ENCODE measurements at places on chromosomes 16 and 17.

DNA sequence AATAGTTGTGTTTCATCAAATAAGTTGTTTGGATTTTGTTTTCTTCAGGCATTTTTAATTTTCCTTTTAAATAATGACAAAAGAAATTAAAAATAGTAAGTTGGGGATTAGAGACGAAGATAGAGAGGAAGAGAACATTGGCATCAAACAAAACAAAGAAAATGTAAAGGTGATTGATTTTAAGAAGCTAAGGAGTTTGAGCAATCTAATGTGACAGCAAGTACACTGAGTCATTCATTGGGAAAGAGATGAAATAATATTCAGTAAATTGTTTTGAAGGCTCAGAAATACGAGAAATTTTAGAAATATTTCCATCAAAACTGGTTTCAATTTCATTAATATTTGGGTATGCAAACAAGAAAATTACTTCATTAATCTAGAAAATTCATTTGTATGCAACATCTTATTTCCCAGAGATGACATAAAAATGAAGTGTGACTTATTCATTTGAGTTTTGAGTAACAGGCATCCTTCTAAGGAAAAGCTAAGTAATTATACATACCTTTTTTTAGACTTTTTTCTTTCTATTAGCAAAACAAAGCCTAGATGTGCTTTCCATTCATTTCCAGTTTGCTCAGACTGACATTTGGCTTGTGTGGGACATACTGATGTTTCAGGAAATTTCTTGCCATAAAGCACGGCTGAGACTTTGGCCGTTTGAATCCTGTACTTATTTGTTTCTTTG lies 66.7 kb downstream of the COX10 start:
- DNase-seq = no peak

GRCh38 chr17:5286846-5287245 lies 4.8 kb downstream of the RABEP1 start:
- DNase-seq = no peak

DNA sequence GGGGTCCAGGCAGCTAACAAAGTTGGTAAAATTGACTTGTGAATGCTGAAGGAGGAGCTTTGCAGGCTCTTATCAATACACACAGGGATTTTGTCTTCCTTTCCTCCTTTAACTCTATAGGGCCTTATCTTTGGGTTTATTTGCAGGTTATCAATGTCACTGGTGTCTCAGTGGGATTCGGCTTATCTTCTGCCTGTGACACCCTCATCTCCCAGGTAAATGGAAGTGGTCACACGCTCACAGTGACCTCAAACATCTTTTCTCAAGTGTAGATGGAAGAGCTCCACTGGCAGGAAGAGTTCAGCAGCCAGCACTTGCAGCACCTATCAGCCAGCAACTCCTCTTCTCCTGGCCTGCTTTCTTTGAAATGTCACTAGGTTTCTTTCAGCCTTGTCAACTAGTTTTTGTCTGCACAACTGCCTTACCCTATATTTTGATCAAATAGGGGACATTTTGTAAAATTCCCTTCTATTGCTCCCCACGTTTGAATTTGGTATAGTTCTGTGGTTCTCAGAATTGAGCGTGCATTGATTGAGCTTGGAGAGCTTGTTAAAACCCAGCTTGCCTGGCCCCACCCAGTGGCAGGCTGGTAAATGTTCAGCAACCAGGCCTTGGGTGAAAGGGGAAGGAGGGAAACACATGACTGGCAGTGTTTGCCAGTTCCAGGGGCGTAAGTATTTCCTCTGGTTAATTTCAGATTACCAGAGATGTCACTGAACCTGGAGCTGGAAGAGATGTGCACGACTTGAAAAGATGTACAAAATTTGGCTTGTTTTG lies 12.8 kb downstream of the SLC47A1 start:
- no peak for DNase-seq

- DNase-seq = no peak
These were observed 486 bp downstream of the SYT17 start for GRCh38 chr16:19168371-19169081.

GRCh38 chr17:61593426-61593825 lies 2.4 kb upstream of the NACA2 start:
- DNase-seq = no peak

DNA sequence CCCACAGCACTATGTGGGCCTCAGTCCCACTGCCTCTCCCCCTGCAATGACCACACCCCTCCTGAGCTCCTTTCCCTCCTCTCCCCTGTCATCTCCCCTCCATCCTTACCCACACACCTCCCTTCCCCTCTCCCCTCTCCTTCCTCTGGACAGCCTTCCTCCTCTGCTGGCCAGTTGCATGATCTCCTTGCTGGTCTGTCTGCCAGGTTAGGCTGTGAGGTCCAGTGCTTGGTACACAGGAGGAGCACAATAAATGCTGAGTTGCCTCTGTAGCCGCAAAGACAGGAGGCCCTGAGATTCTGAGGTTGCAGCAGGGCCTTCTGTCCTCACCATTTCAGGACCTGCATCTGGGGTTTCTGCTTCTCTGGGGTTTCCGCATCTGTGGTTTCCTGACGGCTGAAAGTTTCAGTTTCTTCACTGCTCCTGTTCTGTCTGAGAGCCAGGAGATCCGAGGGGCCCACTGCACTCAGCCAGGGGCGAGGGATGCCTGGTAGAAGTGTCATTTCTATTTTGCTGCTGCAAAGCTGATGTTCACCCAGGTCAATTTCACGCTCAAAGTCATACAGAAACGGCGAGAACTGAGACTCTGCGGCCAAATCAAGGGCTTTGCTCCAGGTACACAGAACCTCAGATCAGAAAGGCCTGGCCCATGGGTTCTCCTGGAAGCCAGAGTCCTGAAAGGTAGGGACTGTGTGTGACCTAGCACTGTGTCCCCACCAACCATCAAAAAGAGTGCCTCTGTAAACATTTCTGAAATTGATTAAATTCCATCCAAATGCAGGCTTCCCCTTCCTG lies 4.6 kb upstream of the SLC12A3 start:
- DNase-seq = peak; percentile 40

All from naive thymus-derived CD8-positive, alpha-beta T cell (primary cell).